ENCODE measurements at places on chromosomes 12 and 14.
A peak's percentile ranks its signal among the peaks of the same experiment; 100 is the strongest.

- no peak for DNase-seq
These were observed 315.5 kb upstream of the FLRT2 start for GRCh38 chr14:85214471-85214870.

DNA sequence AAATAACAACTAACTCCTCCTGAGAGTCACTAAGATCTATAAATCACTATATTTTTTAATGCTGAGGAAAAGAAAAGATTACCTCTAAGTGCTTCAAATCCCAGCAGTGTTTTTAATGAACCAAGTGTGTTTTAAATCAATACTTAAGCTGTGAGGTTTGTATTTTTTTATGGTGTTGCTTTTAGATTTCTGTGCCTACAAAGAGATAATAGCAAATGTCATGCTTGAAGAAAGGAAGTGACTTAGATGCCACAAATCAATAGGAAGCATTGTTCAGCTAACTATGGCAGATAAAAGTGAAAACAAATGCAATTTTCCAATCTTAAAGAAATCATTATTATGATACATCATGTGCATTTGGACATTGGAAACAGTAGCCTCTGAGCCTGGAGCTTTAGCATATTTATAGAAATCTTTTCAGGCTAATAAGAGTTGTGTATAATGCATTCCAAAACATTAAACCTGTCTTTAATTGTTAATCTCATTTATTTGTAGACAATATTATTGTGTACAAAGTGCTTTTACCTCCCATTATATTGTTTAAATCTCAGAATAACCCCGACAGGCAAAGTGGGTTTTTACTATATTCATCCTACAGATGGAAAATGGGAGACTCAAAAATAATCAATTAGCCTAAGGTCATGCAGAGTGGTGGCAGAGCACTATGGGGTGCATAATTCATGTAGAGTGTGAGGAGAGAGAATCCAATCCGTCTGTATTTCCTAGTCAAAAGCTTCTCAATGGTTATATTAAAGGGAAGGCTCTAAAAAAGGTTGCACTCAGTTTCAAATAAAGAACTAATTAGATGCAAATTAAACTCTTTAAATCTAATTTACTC, 486.2 kb downstream of the NAV3 start:
- no peak for DNase-seq

- DNase-seq = peak; percentile 61
These were observed 4.1 kb upstream of the IGF1 start for GRCh38 chr12:102484428-102484958.

DNA sequence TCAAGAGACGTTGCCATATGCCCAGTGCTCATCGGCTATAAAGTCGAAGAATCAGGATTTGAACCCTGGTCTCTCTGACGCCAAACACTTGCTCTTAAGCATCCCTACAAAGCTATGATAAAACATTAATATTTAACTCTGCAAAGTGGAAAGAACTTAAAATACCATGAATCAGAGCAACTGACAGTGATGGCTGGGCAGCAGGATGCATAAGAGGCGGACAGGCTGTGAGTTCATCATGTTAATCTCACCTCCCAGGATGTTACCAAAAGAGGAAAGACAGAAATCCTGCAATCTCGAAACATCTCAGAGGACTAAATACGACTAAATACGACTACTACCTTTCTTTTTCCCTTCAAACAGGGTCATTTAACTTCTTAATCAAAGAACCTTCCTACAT, 5.8 kb downstream of the DICER1 start:
- no peak for DNase-seq

DNA sequence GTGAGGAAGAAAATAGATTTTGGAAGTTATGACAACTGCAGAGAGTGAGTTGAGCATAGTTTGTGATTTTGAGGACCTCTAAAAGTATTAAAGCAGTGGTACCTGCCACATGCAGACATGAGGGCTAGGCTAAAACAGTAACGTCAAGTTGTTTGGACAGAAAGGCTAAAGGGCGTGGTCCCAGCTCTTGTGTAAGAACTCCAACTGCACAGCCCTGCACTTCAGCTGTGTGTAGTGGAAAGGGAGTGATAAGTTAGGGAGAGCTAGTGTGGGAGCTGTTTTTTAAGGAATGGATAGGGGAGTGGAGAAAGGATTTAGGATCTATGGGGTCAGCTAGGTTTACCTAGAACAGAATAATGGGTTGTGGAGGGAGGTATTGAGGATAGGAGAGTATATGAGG, 39.5 kb downstream of the TESPA1 start:
- no peak for DNase-seq

GRCh38 chr14:70177081-70177800, 11.5 kb downstream of the SLC8A3 start:
- no peak for DNase-seq

DNA sequence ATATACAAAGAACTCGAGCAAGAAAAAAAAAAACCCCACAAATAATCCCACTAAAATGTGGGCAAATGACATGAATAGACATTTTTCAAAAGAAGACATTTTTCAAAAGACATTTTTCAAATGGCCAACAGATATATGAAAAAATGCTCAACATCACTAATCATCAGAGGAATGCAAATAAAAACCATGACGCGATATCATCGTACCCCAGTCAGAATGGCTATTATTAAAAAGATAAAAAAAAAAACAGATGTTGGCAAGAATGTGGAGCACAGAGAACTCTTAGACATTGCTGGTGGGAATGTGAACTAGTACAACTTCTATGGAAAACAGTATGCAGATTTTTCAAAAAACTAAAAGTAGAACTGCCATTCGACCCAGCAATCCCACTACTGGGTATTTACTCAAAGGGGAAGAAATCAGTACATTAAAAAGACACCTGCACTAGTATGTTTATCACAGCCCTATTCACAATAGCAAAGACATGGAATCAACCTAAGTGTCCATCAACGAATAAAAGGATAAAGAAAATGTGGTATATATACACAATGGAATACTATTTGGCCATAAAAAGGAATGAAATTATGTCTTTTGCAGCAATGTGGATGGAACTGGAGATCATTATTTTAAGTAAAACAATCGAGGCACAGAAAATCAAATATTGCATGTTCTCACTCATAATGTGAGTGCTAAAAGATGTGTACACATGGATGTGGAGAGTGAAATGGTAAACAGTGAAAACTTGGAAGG, 16.3 kb downstream of the ZBTB39 start:
- DNase-seq = no peak

DNA sequence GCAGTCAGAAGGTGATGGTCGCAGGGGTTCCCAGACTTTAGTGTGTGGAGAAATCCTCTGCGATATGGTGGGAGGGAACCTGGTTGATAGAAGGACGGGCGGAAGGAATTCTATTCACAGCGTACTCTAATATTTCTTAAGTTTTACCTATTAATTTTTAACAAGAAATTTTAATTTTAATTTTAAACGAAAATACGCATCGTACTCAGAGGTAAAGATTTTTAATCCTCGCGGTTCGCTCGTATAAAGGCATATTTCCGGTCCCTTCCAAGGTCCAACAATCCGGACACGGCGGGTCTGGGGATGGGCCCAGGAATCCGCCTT, 338 bp upstream of the SLC48A1 start:
- no peak for DNase-seq

DNA sequence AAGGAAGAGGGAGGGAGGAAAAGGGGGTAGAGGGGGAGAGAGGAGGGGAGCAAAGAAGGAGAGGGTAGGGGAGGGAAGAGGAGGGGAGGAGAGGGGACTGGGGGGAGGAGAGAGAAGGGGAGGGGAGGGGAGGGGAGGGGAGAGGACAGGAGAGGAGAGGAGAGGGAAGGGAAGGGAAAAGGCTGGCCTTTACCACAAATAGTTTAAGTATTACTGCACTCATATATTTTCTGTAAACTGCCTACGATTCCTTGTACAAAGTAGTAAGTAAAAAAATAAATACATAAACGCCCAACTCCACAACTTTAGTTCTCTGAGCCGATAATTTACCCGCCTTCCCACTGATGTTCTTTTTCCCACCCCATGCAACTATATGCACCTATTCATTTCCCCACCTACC, 23.7 kb upstream of the RERG start:
- no peak for DNase-seq

Data from inflammatory macrophage treated with lipopolysaccharide for 1 hour (primary cell).